ENCODE measurements at places on chromosomes 6 and 20.

- no peak for DNase-seq
These were observed 29.4 kb upstream of the TAGAP start for GRCh38 chr6:159074120-159074684.

GRCh38 chr6:150692604-150693003 lies 92.9 kb downstream of the PLEKHG1 start:
- DNase-seq, result no peak

- DNase-seq, result no peak
These were observed 21.9 kb downstream of the TREML1 start for GRCh38 chr6:41132254-41132653.

GRCh38 chr20:49799698-49800097 lies 12.9 kb upstream of the SLC9A8 start:
- no peak for DNase-seq

- DNase-seq, result no peak
These were observed 25.2 kb upstream of the C20orf204 start for GRCh38 chr20:64010711-64011237.

DNA sequence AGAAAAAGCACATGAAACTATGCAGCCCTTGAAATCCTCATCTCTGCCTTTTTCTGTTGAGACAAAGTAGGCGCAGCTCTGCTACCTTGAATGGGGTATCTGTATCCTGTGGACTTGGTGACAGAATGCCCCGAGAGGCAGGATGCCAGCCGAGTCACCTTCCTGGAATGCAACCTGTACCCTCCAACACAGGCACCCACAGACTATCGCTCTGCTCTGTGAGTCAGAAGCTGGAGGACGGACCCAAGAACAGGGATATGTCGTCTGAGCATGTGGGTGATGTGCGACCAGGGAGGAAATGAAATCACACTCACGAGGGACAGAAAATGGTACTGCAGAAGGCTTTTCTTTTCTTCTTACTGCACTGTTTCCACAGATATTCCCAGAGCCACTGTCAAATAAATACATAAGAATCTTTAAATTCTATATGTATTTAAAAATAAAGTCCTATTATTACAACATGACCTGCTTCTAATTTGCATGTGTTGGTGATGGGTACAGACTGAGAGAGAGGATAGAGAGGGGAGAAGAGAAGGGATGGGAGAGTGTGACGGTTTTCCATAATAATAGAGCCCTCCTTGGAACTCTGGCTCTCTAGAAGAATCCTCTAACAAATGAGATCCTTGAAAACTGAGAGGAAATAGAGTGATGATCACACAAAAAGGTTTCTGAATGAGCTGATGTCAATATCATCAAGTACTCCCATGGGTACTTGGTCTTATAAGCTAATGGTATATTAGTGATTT lies 308.1 kb downstream of the FOXC1 start:
- DNase-seq, result no peak

DNA sequence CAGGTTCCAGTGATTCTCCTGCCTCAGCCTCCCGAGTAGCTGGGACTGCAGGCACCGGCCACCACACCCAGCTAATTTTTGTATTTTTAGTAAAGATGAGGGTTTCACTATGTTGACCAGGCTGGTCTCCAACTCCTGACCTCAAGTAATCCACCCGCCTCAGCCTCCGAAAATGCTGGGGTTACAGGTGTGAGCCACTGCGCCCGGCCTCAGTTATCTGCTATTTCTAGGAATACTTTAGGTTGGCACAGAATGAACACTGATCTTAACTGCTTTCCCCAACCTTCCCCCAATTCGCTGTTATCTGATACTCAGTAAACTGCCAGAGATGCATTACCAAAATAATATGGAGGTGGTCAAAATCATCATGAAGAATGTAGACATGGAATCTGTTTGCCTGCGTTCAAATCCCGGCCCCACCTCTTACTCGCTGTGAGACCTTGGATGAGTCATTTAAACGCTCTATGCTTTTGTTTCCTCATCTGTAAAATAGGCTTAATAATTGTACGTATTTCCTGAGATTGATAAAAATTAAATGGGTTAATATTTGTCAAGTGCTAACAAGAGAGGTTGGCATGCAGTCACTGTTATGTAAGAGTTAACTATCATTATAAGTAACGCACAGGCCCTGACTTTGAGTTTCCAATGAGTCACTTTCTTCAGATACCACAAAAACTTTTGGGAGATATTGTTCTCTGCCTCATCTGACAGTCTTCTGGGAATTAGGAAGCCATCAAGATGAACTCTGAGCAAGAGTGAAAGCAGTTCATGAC lies 44.5 kb upstream of the NCOA3 start:
- no peak for DNase-seq

DNA sequence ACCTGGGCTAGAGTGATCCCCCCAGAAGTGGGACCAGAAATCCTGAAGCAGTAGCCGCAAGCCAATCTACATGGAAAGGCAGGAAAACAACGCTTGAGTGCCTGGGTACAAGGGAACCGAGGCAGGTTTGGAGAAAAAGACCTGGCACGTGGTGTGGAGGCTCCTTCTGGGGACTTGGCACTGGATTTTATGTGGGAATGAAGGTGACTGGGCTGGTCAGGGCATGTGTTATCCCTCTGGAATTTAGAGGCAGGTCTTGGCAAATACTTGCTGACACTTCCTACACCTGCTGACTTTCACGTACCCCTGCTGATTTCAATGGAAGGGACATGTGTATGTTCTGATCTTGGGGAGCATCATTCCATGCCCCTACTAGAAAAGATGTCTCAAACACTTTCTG lies 25.0 kb upstream of the FAM217A start:
- no peak for DNase-seq

- no peak for DNase-seq
These were observed 48.9 kb downstream of the PHF20 start for GRCh38 chr20:35820715-35821114.

- DNase-seq, result no peak
These were observed 7.0 kb downstream of the CEP250 start for GRCh38 chr20:35462351-35462750.

DNA sequence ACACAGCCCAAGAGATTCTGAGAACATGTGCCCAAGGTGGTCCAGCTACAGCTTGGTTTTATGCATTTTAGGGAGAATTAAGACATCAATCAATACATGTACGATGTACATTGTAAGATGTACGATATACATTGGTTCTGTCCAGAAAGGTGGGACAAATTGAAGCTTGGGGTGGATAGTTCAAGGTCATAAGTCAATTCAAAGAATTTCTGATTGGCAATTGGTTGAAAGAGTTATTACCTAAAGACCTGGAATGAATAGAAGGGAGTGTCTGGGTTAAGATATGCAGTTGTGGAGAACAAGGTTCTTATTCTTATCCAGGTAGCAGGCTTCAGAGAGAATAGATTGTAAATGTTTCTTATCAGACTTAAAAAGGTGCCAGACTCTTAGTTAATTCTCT lies 31.8 kb upstream of the LCA5 start:
- DNase-seq, result no peak

DNA sequence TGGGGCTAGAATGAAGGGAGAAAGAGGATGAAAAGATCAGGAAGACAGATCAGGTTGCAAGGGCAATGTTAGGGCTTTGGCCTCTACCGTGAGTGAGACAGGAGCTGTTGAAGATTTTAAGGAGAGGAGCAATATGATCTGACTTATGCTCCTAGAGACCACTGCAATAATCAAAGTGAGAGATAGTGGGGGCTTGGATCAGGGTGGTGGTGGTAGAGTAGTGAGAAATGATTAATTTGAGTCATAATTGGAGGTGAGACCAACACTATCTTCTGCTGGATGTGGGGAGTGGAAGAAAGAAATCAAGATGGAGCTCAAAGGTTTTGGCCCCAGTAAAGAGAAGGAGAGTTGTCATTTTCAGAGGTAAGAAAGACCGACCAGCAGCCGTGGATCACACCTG lies 140.7 kb upstream of the TMEM170B start:
- no peak for DNase-seq

DNA sequence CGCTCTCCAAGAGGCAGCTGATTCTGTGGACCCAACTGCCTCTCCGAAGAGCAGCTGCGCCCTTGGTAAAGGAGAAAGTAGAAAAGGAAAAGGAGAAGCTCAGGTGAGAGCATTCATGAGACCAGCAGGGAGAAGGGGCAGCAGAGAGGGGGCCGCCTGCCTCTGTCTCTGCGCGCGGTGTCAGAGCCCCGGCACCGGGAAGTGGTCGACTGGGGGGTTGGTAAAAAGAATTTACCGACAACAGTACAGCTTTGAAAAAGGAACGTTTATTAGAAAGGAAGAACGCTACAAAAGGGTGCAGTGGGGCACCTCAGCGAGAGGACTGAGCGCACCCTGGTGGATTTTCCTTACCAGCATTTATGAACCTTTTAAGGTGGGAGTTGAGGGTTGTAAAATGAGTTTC lies 61.9 kb downstream of the GPR6 start:
- DNase-seq, result no peak

GRCh38 chr6:155411154-155412052 lies 44.2 kb downstream of the NOX3 start:
- DNase-seq, result no peak

GRCh38 chr6:44261581-44261980 lies 3.8 kb downstream of the NFKBIE start:
- no peak for DNase-seq

GRCh38 chr20:7196481-7196880 lies 429.0 kb downstream of the BMP2 start:
- no peak for DNase-seq

DNA sequence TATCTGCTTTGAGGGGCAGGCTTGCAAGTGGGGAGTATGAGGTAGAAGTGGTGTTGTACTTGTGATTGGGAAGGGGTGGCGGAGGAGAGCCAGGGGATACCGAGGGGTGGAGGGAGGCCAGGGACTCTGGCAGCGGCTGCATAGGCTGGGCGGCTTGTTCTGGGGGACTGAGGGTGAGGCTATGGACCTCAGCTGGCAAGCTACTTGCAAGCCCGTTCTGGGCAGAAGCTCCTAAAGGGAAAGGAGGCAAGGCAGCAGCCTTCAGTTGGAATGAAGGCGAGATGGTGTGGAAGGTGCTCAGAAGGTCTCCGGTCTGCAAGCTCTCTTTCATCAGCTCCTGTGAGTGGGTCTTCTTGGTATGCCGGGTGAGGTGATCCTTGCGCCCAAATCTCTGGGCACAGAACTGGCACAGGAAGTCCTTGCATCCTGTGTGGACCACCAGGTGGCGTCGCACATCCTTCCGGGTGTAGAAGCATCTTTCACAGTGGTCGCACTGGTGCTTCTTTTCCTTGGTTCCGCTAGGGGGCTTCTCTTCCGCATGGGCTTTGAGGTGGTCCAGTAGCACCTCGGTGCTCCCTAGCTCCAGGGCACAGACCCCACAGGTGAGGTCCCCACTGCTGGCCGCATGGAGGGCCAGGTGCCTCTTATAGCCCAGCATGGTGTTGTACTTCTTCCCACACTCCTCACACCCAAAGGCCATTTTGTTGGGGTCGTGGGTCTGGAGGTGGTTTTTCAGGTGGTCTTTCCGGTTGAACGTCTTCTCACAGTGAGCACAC lies 66.0 kb downstream of the PLAGL1 start:
- peak; percentile 14 for DNase-seq

- DNase-seq, result no peak
These were observed 1.6 kb downstream of the ADGRB3 start for GRCh38 chr6:68636666-68637065.

DNA sequence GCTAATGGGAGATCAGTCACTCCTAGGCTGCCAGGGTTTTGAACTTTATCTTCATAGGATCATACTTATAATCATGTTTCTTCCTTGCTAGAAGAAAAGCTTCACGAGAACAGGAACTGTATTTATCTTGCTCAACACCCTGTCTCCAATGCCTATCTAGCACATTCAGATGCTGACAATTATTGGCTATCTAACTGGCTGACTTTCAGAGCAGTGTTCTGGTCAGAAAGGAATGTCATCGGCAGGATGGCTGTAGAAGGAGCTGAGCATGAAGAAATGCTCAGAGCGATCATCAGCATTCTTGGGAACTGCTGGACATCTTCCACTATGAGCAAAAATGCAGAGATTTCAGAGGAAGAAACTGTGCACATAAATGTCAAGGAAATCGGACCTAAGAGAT lies 628.0 kb upstream of the NRSN1 start:
- DNase-seq, result no peak

GRCh38 chr6:159713984-159714383 lies 13.3 kb upstream of the WTAP start:
- no peak for DNase-seq

DNA sequence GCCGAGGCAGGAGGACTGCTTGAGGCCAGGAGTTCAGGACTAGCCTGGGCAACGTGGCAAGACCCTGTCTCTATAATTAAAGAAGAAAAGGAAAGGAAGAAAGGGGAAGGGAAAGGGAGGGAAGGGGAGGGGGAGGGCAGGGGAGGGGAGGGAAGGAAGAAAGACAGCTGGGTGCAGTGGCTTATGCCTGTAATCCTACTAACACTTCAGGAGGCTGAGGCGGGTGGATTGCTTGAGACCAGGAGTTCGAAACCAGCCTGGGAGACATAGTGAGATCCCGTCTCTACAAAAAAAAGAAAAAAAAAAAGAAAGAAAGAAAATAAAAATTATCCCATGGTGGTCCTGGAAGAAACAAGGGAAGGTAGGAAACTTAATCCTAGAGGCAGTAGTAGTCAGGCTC lies 33.5 kb downstream of the BCL2L1 start:
- DNase-seq, result no peak

DNA sequence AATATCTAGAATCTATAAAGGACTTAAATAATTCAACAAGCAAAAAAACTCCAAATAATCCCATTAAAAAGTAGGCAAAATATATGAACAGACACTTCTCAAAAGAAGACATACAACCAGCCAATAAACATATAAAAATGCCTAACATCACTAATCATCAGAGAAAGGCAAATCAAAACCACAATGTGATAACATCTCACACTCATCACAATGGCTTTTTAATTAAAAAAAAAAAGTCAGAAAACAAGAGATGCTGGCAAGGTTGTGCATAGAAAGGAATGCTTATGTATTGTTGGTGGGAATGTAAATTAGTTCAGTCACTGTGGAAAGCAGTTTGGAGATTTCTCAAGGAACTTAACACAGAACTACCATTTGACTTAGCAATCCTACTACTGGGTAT lies 979.6 kb upstream of the MAP3K7 start:
- DNase-seq, result no peak

DNA sequence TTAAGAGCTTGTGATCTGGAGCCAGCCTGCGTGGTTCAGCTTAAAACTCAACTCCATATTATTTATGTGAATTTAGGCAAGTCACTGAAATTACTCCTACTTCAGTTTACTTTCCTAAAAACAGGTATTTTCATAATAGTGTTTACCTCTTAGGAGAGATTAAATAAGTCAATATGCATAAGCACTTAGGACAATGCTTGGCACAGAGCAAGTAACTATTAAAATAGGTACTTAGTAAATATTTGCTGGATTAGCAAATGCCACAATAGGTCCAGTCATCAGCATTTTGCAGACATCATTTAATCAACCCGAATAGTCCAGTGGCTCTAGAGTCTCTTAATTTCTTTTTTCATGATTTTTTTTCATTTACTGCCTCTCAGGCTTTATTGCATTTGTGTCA lies 78.6 kb upstream of the PTPRK start:
- no peak for DNase-seq

GRCh38 chr20:11255860-11256259 lies 582.1 kb upstream of the JAG1 start:
- no peak for DNase-seq

DNA sequence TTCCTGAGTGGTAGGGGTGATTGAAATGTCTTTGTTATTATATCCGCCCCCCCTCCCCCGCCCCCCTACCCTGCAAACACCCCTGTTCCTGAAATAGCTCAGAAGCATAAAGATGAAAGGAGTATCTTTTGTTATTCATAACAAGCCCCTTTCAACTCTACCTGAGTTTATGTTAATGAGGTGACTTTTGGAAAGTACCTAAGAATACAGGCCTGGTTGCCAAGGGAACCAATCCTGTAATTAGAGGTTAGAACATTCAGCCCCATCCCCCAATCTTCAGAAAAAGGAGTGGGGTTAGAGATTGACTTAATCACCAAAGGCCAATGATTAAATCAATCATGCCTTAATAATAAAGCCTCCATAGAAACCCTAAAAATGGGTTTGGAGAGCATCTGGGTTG lies 979.2 kb upstream of the GJE1 start:
- no peak for DNase-seq
